ENCODE measurements at places on chromosomes 2 and 18.

GRCh38 chr18:23330423-23330822 is 122.7 kb upstream of the RIOK3 start:
- no peak for DNase-seq

DNA sequence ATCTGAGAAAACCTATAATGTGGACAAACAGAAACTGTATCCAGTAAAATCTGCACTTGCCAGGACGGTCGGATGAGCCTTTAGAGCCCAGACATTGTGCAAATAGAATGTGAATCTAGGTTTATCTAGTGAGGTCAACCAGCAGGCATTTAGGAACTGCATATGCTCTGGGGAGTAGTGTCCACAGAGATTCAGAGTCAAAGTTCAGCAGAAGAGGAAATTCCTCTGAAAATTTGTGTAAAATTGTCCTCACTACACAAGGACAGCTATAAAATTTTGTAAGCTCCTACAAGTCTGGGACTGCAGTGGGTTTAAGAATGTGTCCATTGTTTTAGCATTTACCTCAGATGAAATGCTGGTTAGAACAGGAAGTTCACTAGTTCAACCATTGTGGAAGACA is 9.8 kb upstream of the NDUFV2 start:
- no peak for DNase-seq

DNA sequence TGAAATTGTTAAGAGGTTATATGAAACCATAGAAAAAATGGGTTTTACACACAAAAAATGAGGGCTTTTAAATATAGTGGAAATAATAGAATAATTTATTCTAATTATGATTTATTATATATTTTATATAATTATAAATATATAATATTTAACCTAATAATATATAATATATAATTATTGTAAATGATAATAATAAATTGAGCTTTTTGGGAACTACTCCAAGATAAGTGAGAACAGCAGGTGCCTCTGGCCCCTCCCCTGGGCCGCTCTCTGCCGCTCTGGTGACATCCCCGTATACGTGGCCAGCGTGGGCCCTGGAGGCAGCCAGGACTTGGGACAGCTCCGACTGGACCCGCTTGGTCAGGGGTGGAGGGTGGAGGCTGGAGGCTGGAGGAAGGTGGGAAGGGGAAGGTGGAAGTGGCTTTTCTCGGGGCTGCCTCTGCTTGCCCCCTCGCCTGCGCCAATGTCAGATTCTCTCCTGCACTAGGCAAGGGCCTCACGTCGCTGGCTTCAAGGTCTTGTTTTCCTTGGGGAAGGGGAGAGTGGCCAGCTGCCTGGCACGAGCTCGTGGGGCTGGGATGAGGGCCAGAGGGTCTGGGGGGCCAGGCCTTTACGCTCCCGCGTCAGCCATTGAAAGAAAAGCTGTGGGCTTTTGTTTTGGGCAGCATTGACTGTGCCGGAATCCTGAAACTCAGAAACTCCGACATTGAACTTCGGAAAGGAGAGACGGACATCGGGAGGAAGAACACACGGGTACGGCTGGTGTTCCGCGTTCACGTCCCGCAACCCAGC is 54.8 kb downstream of the NFATC1 start:
- no peak for DNase-seq

DNA sequence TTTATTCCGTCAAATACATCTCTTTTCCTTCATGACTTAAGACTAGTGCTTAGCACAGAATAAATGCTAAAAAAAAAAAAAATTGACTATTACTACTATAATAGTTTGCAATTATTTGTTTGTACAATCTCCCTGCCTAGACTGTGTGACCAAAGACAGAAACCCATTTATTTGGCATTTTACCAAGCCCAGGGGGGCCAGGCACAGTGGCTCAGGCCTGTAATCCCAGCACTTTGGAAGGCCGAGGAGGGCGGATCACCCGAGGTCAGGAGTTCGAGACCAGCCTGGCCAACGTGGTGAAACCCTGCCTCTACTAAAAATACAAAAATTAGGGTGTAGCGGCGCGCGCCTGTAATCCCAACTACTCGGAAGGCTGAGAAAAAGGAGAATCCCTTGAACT is 1.4 kb downstream of the ASB3 start:
- DNase-seq: no peak

DNA sequence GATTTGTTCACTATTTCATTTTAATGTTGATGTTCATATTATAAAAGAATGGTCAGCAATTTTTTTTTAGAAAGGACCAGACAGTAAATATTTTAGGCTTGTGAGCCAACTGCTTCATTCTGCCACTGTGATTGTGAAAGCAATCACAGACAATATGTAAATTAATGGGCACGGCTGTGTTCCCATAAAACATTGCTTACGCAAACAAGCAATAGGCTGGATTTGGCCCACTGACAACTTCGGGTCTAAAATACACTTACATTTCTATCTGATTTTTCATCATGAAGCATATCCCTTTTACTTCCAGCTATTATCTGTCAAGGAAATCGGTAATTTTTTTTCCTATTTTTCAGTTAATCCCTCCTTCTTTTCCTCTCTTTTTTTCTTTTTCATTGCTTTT is 182.2 kb upstream of the CDH2 start:
- DNase-seq: no peak

DNA sequence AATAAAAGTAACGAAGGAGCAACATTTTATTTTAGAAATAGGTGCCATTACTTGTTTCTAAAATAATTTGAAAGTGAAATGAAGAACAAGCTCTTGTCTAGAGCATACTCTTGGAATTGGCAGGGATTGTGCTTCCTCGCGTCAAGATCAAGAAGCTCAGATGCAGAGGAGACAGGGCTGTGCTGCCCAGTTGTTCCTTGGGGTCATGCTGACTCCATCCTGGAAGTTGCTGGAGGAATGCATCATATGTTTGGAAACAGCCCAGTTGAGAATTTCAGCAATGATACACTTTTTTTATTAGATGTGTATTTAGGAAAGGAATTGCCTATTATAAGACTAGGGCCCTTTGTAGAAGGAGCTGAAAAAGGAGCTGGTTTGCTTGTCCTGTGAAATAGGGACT is 17.2 kb downstream of the LTBP1 start:
- DNase-seq: peak; percentile 40

DNA sequence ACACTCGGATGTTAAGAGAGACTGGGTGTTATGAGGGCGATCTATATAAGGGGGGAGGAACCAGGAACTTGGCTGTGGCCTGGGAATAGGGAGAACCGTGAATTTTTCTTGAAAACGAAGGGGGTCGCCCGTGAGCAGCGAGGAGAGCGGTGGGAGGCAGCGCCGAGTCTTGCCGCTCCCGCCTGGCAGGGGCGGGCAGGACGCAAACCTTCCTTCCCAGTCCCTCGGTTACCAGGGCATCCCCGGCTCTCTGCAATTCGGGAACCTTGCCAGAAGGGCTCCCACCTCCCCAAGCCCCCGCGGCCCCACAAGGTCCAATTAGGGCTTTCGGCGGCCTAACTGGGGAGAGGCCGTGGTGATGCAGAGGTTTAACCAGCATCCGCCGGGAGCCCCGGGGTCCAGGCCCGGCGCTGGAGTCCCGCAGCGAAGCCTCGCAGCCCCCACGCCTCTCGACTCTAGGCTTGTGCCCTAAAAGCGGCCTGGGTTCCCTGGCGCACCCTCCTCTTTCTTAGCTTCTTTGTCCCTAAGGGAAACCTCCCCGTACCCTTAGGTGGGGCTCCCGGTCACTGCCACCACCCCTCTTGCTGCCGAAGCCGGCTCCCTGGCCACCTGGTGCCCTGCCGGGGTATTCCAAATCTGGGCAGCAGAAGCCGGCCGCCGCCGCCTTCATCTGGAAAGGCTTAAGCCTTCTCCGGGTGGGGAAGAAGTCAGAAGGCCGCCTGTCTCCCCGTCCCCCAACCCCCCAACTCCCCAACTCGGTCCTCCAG is 680 bp upstream of the FHOD3 start:
- peak; percentile 90 for DNase-seq

DNA sequence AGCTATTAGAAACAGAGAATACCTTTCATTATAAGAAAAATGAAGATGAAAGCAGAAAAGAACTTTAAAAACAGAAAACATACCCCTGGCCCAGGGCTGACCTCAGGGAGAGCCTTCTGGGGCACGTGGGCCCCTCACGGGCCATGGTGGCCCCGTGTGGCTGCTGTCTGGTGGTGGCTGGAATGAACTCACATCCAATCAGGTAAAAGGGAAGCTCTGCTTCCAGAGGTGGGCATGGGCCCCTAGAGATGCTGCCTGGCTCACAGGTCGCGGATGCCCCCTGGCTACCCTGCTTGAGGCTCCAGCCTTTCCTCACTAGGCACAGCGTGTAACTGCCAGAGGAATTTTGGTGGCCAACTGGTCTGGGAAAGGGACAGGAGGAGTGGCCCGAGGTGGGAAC is 16.6 kb downstream of the SNORC start:
- no peak for DNase-seq

GRCh38 chr2:162908567-162908966 is 70.0 kb upstream of the KCNH7 start:
- DNase-seq: no peak

DNA sequence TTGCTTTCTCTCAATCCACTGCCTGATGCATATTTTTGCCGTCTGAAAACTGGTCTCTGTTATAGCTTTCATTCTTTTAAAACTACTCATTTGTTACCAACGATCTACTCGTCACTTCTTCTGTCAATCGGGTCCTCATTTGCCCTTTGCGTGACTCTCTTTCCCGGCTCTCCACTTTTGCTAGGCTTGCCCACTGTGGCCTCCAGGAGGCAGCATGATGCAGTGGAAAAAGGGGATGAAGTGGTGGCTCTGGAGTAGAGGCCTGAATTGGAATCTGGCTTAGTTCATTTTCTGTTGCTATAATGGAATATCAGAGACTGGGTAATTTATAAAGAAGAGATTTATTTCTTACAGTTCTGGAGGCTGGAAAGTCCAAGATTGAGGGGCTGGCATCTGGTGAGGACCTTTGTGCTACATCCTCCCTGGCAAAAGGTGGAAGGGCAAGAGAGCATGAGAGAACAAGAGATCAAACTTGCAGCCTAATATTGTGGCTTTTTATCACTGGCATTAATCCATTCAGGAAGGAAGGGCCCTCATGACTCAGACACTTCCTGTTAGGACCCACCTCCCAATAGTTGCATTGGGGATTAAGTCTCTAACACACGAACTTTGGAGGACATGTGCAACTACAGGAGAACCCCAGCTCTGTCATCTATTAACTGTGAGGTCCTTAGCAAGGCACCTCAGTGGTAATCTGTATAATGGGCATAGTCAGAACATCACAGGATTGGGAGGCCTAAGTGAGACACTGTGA is 15.4 kb downstream of the GDF7 start:
- no peak for DNase-seq

DNA sequence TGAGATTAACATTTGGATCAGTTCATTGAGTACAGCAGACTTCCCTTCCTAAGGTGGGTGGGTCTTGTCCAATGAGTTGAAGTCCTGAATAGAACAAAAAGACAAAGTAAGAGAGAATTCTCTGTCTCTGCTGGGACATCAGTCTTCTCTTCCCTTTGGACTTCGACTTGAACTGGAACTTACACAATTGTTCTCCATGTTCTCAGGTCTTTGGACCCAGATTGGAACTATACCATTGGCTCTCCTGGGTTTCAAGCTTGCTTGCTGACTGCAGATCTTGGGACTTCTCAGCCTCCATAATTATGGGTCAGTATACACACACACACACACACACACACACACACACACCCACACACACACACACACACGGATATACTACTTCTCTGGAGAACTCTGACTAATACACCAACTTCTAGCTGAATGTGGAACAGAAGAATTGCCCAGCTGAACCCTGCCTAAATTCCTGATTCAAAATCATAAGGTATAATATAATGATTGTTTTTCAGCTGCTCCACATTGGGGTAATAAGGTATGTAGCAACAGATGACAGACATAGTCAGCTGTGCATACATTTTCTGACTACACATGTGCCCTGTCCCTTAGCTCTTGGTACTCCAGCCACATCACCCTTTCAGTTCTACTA is 214.0 kb downstream of the TGIF1 start:
- no peak for DNase-seq

DNA sequence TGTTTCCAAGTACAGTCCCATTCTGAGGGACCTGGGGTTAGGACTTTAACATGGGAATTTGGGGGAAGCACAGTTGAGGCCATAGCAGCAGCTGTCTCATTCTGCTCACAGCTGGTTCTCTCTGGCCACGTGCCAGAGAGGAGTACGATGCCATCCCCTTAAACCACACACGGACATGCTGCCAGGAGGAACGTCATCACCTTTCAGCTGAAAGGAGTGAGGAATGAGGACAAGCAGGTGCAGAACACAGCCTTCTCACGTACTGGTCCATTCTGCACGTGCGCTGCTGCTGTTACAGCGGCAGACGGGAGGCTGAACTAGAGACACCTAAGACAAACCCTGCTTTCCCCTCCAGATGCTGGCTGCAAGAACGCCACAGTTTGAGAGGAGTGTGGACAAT is 33.5 kb downstream of the ODC1 start:
- no peak for DNase-seq

DNA sequence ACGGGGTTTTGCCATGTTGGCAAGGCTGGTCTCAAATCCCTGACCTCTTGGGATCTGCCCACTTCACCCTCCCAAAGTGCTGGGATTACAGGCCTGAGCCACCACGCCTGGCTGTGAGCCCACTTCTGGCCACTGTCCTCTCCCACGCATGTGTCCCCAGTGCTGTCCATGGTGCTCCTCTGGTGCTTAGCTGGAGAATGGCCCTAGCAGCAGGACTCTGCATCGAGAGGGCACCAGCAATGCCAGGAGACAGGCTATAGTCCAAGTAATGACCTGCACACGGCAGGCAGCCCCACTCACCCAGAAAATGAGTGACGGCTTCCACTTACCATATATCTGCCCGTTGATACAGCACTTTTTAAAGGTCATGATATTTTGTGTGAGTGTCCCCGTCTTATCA is 66.3 kb upstream of the NARS1 start:
- DNase-seq: no peak

DNA sequence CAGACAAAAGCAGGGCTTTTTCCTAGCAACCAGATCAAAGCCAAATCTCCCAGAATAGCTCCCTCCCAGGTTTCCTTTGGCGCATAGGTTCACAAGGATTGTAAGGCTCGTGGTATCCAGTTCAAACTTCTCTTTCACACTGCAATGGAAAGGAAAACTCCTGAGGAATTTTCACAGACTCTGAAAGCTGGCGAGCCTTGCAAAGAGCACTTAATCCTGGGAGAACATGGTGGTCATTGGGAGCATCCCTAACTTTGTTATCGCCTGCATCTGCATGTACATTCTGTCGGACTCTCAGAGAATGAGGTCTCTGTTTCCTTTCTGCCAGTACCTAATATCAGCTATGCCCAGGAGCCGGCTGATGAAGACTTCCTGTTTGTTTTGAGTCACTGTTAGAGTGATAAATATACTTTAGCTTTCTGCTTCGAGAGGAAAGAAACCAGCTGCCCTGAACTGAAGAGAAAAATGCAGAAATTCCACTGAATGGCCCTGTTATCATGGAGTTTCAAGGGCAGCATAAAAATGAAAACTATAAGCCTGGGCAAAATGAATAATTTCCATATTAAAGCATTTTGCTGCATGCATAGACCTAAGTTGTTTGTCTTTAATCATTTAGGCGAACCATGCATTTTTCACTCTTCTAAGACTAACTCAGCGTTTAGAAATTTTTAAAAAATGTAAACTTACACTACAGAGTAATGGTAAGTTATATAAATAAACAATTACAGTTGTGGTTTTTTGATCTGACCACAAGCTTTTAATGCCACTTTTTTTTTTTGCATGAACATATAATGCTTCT is 76.4 kb upstream of the ZEB2 start:
- DNase-seq: peak; percentile 6

Measured in GM03348 (cell line).